ENCODE measurements at places on chromosomes 11 and 22.
A peak's percentile ranks its signal among the peaks of the same experiment; 100 is the strongest.

GRCh38 chr11:69650081-69650831, 9.3 kb downstream of the CCND1 start:
- no peak for DNase-seq

DNA sequence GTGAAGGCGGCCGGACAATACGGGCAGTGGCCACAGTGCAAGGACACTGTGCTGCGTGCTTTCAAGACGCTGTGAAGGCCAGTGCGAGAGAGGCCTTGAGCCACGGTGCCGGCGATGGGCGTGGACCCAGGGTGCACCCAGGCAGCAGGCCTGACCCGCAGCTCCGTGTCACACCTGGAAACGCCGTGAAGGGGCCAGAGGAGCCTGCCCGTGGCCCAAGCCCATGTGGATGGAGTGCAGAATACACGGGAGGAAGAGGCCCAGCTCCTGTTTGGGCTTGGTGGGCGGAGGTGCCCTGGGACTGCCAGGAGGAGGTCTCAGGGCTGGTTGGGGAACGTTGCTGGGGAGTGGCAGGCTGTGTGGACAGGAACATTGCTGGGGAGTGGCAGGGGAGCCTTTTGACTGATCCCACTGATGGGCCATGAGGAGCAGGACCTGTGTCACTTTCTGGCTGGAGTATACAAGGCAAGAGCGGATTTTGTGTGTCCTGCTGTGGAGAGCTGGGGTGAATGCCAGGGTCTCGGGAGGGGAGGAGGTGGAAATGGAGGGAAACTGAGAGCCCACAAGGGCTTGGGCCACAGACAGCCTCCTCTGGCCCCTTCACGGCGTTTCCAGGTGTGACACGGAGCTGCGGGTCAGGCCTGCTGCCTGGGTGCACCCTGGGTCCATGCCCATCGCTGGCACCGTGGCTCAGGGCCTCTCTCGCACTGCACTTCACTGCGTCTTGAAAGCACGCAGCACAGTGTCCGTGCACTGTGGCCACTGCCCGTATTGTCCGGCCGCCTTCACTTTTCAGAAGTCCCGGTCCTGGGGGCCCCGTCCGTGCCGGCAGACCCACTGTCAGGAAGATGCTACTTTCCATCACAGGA, 925.4 kb downstream of the BRD1 start:
- DNase-seq = no peak

GRCh38 chr11:73872749-73873357, 3.8 kb downstream of the COA4 start:
- DNase-seq = no peak

- no peak for DNase-seq
Observed at GRCh38 chr11:2215230-2215560, 43.6 kb upstream of the TH start.

GRCh38 chr22:22450343-22450839, 58.2 kb downstream of the ZNF280B start:
- DNase-seq = no peak

GRCh38 chr22:26452236-26453016, 23.4 kb downstream of the ASPHD2 start:
- no peak for DNase-seq

- DNase-seq = no peak
Observed at GRCh38 chr11:75041263-75041662, 52.5 kb downstream of the NEU3 start.

DNA sequence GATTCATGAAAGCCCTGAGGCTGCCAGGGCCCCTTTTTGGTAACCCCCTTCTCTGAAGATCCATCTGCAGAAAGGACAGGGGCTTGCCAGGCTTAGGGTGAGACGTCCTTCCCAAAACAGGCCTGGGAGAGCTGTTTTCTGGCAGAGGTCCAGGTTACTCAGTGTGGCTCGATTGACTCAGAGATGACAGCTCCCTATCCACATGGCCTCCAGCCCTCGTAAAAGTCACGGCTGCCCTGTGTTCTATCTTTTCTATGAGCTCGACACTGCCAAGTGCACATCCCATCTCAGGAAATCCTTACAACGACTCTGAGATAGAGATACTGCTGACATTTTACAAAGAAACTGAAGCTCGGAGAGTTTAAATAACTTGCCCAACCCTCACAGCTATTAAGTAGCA, 20.4 kb downstream of the ADAMTS8 start:
- no peak for DNase-seq

DNA sequence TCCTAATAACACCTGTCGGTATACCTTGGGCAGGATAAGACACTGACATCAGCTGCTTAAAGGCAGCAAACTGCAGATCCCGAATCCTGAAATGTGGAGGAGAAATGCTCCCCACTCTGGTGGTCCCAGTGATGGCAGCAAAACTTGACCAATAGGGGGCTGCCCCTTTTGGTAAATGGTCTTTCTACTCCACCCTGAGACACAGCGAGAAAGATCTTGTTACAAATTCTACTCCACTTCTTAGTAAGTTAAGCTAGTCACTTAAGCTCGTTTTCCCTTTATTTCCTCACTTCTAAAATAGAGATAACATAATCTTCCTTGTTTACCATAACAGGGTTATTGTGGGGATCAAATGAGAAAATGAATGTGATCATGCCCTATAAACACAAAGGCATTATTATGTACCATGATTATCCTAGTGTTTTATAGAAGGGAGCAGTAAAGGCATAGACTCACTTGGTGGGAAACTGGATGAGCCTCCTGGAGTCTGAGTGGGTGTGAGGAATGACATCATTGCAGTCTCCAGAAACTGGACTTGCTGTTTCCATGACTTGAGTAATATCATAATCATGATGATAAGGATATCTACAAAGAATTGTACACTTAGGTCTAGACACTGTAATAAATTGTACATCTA, 50.9 kb downstream of the ENDOD1 start:
- no peak for DNase-seq

DNA sequence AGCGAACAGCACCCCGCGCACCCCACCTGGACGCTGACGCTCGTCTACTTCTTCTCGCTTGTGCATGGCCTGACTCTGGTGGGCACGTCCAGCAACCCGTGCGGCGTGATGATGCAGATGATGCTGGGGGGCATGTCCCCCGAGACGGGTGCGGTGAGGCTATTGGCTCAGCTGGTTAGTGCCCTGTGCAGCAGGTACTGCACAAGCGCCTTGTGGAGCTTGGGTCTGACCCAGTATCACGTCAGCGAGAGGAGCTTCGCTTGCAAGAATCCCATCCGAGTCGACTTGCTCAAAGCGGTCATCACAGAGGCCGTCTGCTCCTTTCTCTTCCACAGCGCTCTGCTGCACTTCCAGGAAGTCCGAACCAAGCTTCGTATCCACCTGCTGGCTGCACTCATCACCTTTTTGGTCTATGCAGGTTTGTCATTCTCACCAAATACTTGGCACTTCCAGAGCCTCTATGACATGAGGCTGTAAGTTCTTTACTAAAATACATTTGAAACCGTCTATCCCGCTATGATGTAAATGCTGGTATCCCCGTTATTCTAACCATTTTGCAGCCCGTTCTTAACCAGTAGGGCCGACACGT, 535 bp downstream of the AQP11 start:
- DNase-seq = no peak

DNA sequence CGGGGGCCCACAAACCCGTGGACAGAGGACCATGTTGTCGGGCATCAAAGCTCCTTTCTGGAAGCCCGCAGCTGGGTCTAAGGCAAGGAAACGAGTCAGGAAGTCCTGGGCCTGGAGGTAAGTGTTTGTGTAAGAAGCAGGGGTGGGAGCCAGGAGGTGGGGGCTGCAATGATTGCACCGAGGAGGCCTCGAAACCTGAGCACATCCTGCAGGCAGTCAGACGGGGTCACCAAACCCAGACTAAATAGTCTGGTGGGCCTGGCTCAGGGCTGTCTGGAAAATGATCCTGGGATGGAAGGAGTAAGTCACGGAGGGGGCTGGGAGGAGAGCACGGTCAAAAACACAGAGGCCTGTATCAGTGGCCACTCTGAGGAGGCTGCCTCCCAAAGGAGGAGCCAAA, 539.2 kb downstream of the MN1 start:
- DNase-seq = no peak

DNA sequence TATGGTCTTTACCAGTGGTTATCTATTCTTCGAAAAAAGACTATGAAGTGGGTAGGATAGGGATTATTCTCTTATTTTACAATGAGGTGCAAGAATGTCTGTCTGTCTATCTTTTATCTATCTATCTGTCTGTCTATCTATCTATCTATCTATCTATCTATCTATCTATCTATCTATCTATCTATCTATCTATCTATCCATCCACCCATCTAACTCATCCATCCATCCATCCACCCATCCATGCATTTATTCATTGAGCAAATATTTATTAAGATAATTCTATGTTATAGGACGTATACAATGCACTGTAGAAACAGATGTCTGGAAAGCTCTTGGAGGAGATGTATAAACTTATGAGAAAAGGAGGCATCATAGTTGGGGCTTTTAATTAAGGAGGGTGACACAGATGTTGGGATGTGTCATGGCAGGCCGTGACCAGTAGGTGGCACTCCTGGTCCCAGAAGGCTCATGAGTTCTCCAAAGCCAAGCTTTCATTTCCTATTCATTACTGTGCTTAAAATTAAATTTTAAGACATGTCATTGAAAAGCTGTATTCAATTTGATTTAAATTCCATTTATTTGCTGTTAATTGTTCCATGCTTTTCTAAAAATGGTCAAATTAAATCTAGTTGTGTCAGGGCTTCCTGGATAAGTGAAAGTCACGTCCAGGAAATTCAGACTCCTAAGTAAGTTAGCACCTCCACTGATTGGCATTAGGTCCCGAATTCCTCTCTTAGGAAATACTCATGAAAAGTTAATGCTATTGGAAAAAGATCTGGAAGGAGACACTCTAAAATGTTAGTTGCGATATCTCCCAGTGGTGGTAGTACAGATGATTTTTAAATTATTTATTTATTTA, 19.0 kb upstream of the E2F8 start:
- DNase-seq = peak; percentile 33

GRCh38 chr11:83011333-83012167, 60.1 kb downstream of the RAB30 start:
- no peak for DNase-seq

DNA sequence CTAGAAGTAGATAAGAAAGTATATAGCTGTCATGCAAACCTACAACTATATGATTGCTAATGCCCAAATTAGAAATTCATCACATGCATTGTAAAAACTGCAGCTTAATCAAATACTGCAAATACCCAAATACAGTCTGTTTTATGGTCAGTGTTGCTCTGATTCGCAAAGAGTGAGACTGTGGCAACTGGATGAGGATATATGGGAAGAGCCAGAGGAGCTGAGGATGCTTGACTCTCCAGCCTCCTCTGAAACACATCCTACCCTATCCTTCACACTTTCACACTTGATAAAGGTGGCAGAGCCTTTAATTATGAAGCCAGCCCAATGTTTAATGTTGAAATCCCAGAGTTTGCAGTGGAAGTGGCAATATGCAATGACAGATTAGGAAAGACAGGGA, 21.9 kb upstream of the OR2AT4 start:
- no peak for DNase-seq

DNA sequence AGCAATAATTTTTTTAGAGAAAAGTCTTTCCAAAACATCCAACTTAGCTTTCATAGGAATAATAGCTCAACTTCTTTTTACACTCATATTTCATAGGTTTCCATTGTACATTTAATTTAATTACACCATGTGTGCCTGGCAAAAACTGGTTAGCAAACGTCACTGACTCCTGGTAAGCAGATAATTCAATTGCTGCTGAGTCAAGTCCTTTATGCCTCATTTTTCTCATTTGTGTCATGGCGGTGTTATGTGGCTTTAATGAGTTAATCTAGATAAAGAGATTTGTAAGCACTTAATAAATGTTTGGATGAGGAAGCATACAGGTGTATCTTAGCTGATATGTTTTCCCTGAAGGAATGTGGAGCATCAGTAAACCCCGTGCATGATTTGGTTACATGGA, 41.2 kb upstream of the PAK1 start:
- no peak for DNase-seq
